ENCODE measurements at places on chromosomes 3 and 15.

GRCh38 chr3:123491966-123492587 is 43.2 kb upstream of the ADCY5 start:
- DNase-seq = no peak

GRCh38 chr3:7964899-7965298 is 536.7 kb upstream of the LMCD1 start:
- no peak for DNase-seq

DNA sequence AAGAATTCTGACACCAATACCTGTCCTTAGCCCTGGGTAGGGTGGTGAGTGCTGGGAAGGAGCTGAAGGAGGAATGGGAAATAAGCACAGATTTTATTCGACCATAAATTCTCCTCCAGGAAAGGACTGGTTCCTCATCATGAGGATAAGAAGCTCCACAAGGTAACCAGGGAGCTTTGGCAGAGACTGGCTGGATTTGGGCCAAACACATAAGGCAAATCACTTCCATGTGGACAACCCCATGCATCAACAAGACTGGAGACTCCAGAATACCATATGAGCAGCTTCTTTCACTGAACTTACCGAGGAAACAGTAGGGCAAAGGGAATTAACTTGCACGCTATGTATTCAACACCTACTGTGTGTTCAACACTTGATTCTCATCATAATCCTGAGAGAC is 312.5 kb downstream of the NTRK3 start:
- DNase-seq = no peak

DNA sequence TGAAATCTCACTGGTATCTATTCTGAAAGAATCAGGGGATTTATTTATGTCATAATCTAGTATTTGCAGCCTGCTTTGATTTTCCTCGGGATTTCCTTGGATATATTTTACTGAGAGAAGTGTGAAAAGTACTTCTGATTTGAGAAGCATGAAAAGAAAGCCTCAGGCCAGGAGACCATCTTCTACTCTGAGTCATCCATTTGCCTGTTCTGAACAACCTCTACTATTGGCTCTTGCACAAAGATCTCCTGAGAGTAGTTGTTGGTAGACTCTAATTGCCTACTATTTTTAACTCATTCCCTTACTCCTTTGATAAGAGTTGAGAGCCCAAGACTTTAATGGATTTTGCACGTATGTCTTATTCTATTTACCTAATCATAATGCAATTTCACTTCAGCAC is 318.9 kb downstream of the BCHE start:
- DNase-seq = no peak

DNA sequence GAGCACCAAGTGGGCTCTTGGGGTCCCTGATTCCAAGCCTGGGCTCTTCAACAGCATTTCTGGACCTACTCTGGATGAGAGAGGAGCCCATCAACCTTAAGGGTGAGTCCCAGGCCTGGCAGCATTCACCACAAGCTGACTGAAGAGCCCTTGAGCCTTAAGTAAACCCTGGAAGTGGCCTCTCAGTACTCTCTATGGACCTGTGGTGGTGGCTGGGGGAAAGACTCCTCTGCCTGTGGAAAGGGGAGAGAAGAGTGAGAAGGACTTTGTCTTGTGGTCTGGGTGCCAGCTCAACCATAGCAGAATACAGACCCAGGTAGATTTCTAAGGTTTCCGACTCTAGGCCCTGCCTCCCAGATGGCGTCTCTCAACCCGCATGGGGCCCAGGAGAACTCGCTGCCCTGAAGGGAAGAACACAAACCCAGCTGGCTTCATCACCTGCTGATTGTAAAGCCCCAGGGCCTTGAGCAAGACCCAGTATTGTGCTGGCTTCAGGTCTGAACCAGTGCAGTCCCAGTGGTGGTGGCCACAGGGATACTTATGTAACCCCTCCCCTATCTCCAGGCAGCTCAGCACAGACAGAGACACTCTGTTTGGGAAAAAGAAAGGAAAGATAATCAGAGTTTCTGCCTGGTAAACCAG is 71.4 kb downstream of the TFDP2 start:
- DNase-seq = no peak

DNA sequence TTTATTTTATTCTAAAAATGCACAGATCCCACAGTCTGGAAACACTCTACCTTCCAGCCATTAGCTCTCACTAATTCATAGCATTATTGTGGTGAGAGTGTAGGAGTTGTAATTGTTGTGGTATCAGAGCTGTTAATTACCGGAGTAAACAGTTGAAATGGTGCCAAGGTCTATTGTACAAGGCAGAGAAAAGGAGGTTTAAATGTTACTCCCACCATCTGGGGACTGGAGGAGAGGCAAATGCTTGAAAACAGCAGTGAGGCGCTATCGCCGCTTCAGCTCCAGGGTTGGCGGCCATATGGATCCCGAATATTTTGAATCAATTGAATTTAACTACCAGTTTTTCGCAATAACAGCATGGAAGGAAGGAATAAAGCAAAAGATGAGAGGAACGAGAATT is 113.1 kb upstream of the C15orf61 start:
- no peak for DNase-seq

DNA sequence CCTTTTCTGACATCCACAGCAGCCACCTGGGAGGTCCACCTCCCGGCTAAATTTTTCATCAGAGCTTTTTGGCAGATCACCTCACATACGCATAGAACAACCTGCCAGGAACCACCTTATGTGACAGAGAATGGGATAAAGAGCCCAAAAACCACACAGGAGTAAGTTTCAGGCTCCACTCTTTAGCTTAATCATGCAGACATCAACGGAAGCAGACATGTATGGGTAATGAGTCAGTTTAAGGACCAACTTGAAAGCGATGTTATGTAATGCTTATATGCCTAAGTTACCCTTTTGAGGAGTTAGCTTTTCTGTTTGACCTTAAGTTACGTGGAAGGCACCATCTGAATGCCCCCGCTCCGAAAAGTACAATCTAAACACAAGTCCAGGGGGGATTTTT is 183.3 kb upstream of the BHLHE40 start:
- no peak for DNase-seq

- DNase-seq = no peak
Observed at GRCh38 chr15:77413699-77414349, 6.1 kb downstream of the PEAK1 start.

GRCh38 chr3:31226346-31226745 is 306.4 kb upstream of the STT3B start:
- DNase-seq = no peak

DNA sequence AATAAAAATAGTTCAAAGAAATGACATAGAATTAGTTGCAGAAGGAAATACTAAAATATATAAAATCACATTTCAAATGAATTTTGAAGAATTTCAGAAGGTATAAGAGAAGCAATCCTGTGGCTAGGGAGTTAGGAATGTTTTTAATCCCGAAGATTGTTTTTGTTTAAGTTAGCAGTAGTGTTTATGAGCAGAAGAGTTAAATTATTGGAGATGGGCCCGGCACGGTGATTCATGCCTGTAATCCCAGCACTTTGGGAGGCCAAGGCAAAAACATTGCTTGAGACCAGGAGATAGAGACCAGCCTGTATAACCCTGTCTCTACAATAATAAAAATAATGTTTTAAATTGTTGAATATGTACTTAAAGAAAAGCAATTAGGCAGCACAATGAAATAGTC is 432.5 kb downstream of the MFSD1 start:
- DNase-seq = no peak

GRCh38 chr3:11734-12133 is 184.8 kb upstream of the CHL1 start:
- no peak for DNase-seq

- DNase-seq = peak; percentile 83
Observed at GRCh38 chr3:42683875-42684598, 1.3 kb upstream of the KLHL40 start.

DNA sequence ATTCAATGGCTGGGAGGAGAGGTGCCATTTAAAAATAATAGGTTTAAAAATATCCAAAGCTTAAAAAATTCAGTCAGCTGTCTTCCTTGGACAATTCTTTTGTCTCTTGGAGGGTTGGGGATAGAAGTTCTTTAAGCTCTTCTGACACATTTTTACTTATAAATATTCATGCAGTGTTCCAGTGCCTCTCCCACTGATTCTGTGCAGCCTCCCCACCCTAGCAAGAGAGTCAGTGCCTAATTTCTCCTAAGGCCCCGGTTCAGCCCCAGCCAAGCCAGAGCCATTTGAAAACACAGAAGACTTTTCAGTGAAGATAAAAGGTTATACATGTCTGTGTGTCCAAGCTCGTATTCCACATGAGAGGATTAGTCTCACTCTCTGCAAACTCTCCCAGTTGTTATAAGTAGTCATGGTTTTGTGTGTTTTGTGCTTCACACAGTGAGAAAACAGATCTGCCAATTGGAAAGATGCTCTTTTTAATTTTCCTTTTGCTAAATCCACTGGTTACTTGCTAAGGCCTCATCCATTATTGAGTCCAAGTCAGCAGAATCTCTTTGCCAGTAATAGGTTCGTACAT is 141.3 kb downstream of the CD47 start:
- no peak for DNase-seq

GRCh38 chr3:145088917-145089316 is 1072.1 kb downstream of the PLOD2 start:
- no peak for DNase-seq

- DNase-seq = no peak
Observed at GRCh38 chr3:66242788-66243464, 22.1 kb downstream of the SLC25A26 start.

- DNase-seq = no peak
Observed at GRCh38 chr3:65850261-65850660, 188.5 kb downstream of the MAGI1 start.

- DNase-seq = no peak
Observed at GRCh38 chr3:52503788-52504424, 8.8 kb downstream of the STAB1 start.

GRCh38 chr3:111723293-111724215 is 128.4 kb upstream of the ZBED2 start:
- no peak for DNase-seq

- no peak for DNase-seq
Observed at GRCh38 chr15:50150349-50150748, 31.3 kb upstream of the ATP8B4 start.

DNA sequence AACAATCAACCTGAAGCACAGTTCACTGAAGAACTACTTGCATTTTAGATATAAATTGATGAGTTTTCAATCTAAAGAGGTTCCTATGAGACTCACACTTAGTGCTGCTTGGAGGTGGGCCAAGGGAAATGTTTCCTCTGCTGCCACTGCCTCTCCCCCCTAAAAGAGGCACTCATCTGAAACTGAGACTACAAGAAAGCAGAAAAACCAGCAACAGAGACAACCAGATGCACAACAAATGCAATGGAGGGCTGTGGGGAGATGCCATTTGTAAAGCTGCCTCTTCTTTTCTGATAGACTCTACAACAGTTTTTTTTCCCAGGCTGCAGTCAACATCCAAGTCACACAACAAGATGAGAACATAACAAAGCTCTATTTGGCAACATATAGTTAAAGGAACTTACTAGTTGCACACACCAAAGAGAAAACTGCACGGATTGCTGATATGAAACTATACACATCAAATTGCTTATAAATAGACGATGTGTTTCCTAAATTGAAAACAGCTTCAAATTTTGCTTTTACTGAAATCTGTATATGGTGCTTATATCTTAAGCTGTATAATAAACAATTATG is 11.0 kb downstream of the TSPAN3 start:
- peak; percentile 74 for DNase-seq

- no peak for DNase-seq
Observed at GRCh38 chr3:38115645-38116427, 21.1 kb downstream of the ACAA1 start.

DNA sequence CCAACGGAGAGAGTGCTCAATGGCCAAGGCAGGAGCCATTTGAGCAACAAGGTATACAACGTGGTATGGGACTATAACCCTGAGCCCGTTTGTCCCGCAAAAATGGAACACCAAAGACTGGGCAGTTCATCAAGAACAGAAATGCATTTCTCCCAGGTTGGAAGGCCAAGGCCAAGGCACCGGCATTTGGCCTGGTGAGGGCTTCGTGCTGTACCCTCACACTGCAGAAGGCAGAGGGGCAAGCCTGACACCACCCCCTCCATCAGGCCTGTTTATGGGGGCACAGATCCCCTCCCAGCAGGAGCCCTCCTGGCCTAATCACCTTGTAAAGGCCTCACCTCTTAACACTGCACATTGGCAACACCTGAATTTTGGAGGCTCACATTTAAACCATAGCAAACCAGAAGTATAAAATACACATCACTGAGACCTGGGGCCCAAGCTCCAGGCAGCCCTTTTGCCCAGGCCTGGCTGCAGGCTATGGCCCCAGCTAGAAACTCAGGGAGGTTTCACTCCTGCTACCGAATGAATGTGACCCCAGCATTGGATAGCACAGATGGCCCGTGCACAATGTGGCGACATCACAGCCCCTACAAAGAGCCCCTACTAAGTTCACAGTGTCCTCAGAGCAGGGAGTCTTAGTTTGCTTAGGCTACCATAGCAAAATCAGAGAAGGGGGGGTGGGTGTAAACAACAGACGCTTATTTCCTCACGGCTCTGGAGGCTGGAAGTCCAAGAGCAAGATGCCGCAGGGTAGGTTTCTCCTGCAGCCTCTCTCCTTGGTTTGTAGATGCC is 47.1 kb downstream of the KLF15 start:
- DNase-seq = no peak

- no peak for DNase-seq
Observed at GRCh38 chr3:182814419-182815062, 21.2 kb downstream of the ATP11B start.

DNA sequence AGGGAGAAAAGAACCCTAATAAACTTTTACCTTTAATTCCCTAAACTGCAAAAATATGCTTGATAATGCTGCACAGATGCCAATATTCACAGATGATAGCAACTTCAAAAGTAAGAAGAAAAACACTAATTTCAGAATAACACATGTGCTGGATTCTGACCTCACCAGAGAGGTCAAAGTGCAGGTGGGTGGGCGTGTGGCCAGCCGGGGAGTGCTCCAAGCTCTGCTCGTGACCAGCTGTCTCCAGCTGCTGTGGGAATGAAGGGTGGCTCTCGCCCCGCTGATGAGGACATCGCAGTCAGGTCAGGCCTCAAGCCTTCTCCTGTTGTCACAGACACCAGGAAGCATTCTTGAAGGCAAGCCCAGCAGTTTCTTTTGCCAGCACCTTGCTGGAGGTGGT is 57.1 kb downstream of the ADAMTS17 start:
- no peak for DNase-seq

DNA sequence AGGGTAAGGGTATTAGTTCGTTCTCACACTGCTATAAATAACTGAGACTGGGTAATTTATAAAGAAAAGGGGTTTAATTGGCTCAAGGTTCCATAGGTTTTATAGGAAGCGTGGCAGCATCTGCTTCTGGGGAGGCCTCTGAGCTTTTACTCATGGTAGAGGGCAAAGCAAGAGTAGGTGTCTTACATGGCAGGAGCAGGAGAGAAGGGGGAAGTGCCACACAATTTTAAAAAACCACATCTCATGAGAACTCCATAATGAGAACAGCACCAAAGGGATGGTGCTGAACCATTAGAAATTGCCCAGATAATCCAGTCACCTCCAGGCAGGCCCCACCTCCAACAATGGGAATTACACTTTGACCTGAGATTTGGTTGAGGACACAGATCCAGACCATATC is 12.2 kb downstream of the RNF111 start:
- no peak for DNase-seq

GRCh38 chr3:195838714-195839113 is 27.0 kb upstream of the MUC4 start:
- no peak for DNase-seq

GRCh38 chr3:175593331-175593730 is 734.2 kb downstream of the NAALADL2 start:
- DNase-seq = no peak

GRCh38 chr3:55330355-55330754 is 156.8 kb downstream of the WNT5A start:
- DNase-seq = no peak
